ENCODE measurements at places on chromosomes 2 and 18.

DNA sequence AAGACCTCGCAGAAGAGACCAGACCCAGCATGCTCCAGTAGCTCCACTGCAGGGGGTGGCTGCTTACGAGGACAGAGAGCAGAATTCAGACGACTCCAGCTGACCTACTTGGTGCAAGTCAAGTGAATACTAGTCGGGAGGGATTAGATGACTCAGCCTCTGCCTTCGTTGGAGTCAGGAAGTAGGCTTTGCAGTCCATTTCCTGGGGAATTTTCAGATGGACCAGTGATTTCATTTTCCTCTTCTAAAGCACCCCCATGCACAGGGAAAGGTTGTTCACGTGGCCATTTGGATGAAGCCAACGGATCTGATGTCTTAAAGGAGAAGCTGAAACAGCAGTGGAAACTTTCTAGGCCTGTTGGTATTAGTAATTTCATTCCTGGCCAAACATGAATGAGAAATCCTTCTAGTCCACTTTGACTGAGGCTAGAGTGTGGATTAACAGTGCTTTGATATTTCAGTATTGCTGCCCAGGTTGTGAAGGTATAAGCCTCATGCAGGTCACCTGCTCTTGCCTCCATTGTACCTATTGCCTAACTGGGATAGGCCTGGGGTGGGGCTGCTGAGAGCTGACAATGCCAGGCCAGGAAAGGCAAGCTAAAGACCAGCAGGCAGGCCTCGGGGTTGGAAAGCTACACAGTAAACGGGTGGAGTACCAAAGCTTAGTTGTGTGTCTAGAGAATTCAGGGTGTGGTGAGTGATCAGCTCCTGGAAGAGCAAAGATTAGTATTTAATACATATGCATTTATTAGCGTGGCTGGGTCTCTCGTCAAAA lies 117.6 kb upstream of the FOSL2 start:
- DNase-seq: no peak

DNA sequence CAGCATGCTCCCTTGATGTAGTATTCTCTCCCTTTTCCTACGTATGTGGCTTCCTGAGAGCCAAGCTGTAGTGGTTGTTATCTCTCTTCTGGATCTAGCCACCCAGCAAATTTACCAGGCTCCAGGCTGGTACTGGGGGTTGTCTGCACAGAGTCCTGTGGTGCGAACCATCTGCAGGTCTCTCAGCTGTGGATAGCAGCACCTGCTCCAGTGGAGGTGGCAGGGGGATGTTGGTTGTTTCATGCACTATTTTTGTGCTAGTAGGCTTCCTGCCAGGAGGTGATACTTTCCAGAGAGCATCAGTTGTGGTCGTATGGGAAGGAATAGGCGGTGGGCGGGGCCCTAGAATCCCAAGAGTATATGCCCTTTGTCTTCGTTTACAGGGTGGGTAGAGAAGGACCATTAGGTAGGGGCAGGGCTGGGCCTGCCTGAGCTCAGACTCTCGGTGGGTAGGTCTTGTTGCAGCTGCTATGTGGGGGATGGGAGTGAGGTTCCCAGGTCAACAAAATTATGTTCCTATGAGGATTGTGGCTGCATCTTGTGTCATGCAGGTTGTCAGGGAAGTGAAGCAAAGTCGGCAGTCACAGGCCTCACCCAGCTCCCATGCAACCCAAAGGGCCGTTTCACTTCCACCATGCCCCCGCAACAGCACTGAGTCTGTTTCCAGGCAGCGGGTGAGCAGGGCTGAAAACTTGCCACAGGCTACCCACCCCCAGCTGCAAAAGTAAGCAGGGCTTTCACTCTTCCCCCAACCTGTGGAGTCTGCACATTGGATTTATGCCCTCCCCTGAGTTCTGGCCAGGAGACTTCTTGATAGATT lies 1139.5 kb downstream of the BCL11A start:
- no peak for DNase-seq

DNA sequence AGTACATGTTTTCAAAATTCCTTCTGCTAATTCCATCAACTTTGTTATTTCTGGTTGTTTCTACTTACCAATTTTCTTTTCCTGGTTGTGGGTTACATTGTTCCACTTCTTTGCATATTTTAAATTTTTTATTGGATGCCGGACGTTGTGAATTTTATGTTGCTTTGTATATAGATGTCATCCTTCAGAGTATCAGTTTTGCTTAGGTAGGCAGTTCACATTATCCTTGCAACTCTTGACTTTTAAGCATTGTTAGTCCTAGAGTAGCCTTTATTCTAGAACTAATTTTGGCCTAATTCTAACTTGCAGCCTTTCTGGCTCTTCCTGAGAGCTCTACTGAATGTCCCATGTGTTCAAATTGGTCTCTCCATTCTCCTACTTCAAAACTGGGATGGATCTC lies 228.7 kb upstream of the MC4R start:
- DNase-seq: no peak

GRCh38 chr18:68376926-68377325 lies 338.0 kb downstream of the TMX3 start:
- DNase-seq: no peak

DNA sequence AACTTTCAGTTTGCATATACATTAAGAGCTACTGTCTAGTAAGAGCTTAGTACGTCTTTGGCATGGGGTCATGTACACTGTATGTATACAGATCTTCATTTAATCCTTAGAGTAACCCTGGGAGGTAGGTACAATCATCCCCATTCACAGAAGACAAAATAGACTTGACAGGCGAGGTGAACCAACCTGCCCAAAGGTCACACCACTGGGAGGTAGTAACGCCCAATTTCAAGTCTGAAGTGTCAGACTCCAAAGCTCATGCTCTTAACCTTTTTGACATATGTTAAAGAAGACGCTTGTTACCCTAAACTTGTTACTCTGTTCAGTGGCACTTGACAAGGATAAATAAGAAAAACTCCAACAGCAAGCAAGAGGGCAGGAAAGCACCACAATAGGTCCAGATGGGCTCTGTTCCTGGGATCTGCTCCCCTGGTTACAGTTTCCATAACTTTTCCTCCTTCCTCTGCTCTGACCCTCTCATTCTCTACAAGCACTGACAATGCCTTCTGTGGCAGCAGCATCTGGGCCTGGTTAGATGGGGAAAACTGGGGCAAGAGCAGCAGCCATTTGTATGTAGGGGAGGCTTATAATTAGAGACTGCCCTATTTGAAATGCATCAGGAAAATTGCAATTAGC lies 64.7 kb upstream of the SERTAD2 start:
- no peak for DNase-seq

DNA sequence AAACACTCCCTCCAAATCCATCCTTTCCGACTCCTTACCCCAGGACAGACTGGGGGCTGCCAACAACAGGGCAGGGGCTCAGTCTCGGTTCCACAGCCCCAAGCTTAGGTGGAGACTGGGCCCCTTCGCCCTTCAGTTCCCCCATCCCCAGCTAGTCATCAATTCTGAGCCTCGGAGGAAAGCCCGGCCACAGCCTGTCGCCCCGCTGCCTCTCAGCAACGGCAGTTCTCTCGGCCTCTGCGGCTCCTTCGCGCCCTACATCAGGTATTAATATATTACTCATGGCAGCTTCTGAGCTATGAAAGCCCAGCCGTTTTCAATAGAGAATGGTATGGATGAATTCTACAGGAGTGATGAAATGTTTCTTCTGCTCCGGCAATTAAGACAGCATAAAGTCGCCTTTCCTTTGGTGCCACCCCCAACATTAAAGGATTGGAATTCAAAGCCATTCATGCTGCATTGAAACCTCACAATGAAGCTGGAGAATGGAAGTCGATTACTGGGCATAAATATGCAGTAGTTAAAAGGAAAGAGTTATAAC lies 2.8 kb downstream of the HDAC4 start:
- DNase-seq: no peak

- DNase-seq: no peak
Measured at GRCh38 chr2:100376836-100377235, 40.6 kb downstream of the CHST10 start.

- DNase-seq: no peak
Measured at GRCh38 chr18:8217051-8217564, 392.1 kb upstream of the RAB12 start.

- no peak for DNase-seq
Measured at GRCh38 chr2:57617318-57617717, 429.3 kb upstream of the VRK2 start.

DNA sequence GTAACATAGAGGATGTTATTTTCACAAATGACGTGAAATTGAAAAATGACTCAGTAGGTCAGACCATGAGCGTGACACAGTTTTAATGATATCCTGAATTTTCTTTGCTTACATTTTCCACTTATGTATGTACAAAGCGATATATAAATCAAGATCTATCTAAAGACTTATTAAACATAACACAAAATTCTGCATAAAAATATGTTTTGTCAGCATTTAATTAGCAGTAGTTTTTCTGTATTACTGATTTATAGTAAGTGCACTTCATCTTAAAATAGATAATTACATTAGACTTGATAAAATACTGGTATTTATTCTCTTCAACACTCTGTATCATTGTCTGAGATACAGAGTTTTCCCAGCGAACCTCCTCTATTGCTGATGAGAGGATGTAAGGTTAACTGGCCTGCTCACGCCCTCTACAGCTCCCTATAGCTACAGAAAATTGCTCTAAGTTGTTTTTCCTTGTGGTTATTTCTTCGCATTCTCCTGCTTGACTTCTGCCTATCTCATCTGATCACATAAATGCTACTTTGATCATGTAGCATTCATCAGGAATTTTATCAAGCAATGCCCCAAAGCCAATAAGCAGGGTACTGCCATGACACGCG lies 548.8 kb upstream of the REG3G start:
- DNase-seq: no peak

GRCh38 chr2:33484042-33484621 lies 7.7 kb downstream of the RASGRP3 start:
- no peak for DNase-seq

DNA sequence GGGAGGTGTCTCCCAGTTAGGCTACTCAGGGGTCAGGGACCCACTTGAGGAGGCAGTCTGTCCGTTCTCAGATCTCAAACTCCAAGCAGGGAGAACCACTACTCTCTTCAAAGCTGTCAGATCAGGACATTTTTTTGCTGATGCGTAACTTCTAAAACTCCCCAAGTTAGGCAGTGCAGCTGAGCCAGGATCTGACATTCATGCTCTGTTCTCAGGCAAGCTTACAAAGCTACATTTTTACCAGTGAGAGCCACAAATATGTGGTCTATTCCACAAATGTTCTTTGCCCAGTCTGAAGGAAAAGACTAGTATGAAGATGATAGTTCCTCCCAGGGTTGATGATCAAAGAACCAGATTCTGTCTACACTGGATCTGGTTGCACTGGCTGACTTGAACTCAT lies 184.1 kb downstream of the MTCL1 start:
- no peak for DNase-seq

DNA sequence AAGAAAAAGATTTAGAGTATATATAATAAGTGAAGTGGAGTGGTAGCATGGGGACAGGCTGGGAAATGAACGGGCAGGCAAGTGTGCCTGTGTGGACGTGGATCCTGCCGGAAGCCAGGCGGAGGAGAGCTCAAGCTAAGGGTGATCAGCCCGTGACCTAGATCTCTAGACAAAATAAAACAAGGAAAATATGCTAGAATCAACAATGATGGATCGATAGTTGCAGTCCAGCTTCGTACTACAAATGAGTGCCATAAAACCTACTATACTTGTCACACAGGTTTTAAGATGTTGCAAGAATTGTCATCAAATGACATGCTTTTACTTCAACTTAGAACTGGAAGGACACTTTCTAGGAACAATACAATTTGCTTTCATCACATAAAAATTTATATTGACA lies 8.5 kb downstream of the EIF2AK2 start:
- no peak for DNase-seq

DNA sequence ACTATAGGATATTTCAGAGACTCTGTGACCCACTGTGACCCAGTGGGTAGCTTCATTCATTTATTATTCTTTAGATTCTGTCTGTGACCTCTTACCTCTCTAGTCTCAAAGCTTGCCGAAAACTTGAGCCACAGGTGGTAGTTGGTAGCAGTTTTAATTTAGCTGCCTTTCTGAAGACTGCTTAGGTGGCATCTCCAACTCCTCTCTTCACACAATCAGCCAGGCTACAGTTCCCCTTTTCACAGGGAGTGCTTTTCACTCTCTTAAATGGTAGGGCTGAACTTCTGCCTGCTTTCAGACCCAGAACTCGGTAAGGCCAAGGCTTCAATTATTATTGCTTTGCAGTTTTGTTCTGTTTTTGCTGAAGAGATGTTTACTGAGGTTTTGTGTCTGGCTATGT lies 349.6 kb downstream of the ARL6IP6 start:
- DNase-seq: no peak

- DNase-seq: no peak
Measured at GRCh38 chr2:25816249-25816648, 62.0 kb downstream of the ASXL2 start.

- DNase-seq: no peak
Measured at GRCh38 chr2:9222239-9222892, 15.8 kb downstream of the ASAP2 start.

DNA sequence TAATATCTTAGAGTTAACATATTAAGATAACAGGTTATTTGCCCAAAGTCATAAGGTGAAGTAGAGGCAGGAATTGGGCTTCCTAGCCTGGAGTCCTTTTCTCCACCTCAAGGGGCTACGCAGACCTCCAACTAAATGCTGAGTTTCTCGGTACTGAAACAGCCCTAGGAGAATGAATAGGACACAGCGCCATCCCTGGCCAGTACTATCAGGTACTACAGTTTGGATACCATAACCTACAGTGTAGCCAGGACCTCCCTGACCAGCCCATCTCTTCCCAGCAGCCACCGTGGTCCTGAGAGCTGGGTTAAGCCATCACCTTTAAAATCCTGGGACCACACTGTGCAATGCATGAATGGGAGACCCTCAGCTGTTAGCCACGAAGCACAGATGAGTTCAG lies 15.7 kb downstream of the CASP8 start:
- no peak for DNase-seq

DNA sequence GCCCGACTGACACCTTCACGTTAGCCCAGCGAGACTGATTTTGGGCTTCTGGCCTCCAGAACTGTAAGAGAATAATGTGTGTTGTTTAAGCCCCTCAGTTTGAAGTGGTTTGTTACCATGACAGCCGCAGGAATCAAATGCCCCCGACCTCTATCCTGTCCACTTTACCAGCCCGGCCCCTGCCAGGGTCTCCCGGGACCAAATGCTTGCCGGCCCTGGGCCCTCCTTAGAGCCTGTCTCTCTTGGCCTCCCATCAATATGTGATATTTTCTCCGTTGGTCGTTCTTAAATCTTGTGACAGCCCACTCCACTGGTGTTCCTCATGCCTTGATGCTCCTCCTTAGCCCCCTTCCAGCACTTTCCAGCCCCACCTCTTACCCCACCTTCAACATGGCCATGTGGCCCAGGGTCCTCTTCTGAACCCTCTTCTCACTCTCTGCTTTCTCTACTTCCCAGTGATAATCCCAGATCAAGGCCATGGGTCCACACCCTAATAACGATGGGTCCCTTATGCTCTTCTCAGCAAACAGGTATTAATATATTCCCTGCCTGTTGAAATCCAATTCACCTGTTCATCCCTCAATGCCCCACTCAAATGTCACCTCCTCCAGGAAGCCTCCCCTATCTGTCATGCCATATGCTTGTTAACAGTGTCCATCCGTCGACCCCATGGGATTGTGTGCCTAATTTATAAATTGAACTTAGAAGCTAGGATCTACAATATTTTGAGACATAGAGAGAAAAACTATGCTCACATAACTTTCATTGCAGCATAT lies 192.8 kb downstream of the ZFP36L2 start:
- DNase-seq: no peak

GRCh38 chr2:121489911-121490583 lies 40.6 kb upstream of the RNU4ATAC start:
- DNase-seq: no peak

GRCh38 chr2:11757101-11757500 lies 10.7 kb downstream of the LPIN1 start:
- no peak for DNase-seq
